GM23338 (cell line): ENCODE measurements at places on chromosomes 7 and 10. TPM values are rescaled to one million over a fixed set of nuclear protein-coding genes. Genes with fewer than 3 reads are reported as not detected.

GRCh38 chr10:7950981-7951847, 103.3 kb upstream of the GATA3 start:
- DNase-seq: no peak

GRCh38 chr10:86851328-86852207, 95.1 kb downstream of the BMPR1A start:
- no peak for DNase-seq

DNA sequence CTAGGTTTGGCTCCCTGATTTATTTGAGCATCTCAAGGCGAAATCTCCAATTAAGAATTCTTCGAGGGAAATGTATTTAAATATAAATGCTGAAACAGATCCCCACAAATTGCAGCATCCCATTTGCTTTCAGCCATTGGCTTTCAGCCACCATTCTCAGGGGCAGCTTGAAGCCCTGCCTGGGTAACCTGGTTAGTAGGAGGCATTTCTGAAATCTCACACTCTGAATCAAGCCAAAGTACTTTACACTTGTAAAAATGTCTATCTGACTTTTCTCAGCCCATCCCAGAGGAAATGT, 49.1 kb downstream of the GCC1 start:
- peak; percentile 35 for DNase-seq

- no peak for DNase-seq
Measured at GRCh38 chr10:95513941-95514392, 47.2 kb downstream of the SORBS1 start.

DNA sequence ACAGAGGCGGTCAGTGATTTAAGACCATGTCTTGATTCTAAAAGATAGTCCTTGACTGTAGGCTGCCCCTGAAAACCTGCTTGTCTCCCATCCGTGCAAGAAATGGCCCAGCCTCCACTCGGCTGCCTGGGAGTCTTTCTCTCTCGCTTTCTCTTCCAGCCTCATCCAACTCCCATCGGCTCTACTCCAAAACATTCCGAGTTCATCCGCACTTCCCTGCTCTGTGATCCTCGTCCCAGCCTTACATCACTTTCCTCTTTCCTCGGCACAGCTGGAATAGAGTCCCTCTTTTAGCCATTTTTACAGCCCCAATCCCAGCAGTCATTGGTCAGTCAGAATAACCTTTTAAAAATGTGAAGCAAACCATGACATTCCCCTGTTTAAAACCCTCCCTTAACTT, 135.1 kb downstream of the TAX1BP1 start:
- DNase-seq: no peak

Gene MKI67
- total RNA-seq: 51.3 and 58.0 TPM in 2 replicates

Gene INPP5A
- total RNA-seq: 40.6 and 42.5 TPM in 2 replicates

Gene SPDYE16
- total RNA-seq: not detected in 2 replicates

- DNase-seq: peak; percentile 61
Measured at GRCh38 chr7:77685233-77685632, 11.0 kb upstream of the RSBN1L start.

- DNase-seq: no peak
Measured at GRCh38 chr10:74415146-74415839, 264.3 kb downstream of the ADK start.

DNA sequence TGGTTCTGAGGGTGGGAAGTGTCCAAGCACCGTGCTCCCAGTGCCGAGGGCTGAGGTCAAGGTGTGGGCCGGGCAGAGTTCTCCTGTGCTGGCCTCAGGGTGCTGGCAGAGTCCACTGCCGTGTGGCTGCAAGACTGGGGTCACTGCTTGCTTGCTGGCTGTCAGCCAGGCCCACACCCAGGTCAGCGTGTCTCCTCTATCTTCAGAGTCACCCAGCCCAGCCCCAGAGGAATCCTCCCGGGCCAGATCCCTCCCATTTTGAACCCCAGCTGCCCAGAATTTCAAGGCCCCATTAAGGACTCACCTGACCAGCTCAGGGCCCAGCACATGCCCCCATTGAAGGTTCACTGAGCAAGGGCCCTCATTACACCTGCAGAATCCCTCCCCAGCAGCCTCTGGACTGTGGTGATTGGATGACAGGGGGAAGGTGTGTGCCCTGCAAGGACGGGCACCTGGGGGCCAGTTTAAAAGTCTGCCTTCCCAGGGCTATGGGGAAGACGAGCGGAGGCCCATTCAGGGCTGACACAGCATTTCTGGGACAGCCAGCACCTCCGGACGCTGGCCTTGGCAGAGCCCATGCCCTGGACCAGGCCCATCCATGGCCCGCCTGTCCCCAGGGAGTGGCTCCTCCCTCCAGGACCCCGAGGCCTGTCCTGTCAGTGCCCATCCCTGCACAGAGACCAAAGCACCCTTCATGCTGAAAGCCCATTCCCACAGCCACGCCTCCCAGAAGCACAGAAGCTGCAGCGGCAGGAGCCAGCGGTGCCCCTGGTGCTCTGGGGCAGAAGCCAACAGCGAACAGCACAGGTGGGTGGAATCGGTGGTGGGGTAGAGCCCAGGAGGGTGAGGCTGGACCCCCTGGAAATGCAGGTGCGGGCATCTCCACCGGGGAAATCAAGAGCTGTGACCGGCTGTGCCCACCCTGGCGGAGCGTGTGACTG, 45.1 kb upstream of the PPP2R2D start:
- no peak for DNase-seq

DNA sequence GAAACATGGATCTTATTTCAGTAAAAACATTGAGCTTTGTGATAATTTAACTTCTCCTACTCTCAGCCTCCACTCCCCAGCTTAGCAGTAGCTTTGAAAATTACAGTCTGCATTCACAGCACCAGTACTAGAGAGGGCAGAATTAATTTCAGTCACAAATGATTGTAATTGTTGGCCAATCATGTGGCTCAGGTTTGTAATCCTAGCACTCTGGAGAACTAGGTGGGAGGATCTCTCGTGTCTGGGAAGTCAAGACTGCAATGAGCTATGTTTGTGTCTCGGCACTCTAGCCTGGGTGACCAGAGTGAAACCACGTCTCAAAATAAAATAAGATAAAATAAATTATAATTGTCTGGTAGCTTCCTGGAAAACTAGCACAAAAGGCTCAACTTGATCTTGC, 620.9 kb downstream of the TNS3 start:
- DNase-seq: no peak

Gene ATOH7
- total RNA-seq: 1.2 and 1.8 TPM in 2 replicates

Gene UTF1
- total RNA-seq: 7.7 and 12.2 TPM in 2 replicates

Gene SPDYE2
- total RNA-seq: not detected in 2 replicates

GRCh38 chr10:69703766-69704630, 74.0 kb downstream of the FAM241B start:
- no peak for DNase-seq

Gene ZNF365
- total RNA-seq: 0.35 and 0.59 TPM in 2 replicates

- no peak for DNase-seq
Measured at GRCh38 chr10:58457761-58458616, 54.7 kb upstream of the BICC1 start.
